ENCODE measurements at places on chromosomes 2 and 18.

GRCh38 chr18:56238576-56238975, 399.8 kb downstream of the TXNL1 start:
- no peak for DNase-seq

- DNase-seq = no peak
These were observed 175.8 kb downstream of the IRS1 start for GRCh38 chr2:226623587-226624368.

- no peak for DNase-seq
These were observed 374.9 kb upstream of the RAB6C start for GRCh38 chr2:129604560-129604959.

GRCh38 chr2:172172513-172173173, 69.9 kb upstream of the DLX2 start:
- DNase-seq = peak; percentile 85

DNA sequence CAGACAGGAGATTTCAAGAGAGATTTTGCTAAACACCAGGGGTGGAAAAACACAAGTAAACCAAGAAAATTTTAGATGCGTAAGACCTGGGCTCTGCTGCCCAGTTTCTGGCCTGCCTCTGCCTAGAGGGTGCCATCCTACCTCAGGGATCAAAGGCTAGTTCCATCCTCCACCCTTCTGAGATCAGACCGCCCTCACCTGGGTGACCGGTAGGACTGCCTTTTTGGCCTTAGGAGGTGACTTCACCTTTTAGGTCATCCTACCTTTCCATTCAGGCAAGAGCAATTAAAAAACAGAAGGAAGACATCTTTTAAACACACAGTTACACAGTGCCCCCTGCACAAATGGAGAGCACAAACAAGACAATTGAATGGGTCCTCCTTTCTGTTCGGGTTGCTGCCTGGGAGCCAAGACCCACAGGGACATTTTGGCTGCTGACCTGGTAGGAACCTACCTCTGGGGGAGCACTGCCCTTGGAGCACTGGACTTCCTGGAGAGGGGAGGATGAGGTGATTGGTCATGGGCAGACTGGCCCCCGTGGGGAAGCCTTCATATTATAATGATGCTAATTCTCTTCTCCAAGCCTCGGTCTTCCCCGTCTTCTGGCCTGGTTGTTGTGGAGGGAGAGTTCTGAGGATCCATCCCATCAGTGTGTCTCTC, 3.1 kb downstream of the PSD4 start:
- peak; percentile 59 for DNase-seq

DNA sequence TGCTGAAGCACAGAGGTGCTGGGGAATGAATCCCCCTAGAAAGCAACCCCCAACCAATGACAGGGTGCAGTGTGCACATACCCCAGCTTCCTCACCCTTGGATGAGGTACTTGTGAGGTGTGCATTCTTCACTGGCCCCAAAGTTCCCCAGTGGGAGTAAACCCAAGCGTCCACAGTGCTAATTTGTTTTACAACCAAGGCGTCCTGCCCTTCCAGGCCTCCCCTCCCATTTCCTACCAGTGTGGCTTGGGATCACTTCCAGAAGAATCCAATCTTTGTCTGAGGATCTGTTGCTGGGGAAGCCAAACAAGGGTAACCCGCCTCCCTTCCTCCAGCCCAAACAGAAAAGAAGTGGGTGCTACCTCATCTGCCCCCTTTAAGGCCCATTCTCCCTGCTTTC, 40.3 kb upstream of the TEX51 start:
- DNase-seq = no peak

DNA sequence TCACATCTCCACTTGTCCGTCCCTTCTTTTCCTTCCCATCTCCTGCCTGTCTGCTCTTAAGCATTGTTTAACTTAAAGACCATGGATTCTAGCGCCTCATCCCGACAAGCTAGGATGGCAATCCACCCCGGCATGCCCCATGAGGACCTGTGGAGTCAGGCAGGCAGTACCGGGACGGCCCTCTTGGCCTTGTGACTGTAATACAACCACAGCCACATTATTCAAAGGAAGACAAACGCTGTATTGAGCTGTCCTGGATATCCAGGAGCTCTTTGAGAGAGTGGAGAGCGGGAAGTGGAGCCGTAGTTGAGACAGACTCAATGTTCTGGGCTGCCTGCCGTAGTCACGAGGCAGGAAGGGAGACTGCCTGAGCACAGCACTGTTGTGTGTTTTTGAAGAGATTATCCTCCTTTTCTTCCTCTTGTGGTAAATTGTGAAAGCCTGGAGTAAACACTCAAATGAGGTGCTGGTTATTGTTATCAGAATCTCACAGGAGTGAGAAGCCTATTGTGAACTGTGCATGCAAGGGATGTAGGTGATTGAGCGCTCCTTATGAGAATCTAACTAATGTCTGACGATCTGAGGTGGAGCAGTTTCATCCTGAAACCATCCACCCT, 929.8 kb upstream of the CNTNAP5 start:
- DNase-seq = no peak

DNA sequence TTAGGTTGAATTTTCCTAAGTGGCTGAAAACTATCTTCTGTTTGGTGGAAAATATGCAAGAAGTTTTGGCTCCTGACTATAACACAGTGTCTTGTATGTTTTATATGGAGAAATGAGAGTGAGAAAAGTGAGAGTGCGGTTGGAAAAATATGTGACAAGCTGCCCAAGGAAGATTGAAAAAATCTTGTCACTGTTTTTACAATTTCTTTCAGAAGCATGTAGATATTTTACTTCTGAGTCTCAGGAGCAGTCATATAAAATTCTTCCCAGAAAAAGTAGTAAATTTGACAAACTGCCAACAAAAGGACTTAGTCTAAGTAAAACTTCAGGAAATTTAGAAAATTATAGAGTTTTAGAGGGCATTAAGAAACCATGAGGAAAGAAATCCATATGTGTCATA, 19.4 kb upstream of the RMND5A start:
- DNase-seq = no peak

- no peak for DNase-seq
These were observed 60.8 kb upstream of the GLS start for GRCh38 chr2:190819840-190820301.

DNA sequence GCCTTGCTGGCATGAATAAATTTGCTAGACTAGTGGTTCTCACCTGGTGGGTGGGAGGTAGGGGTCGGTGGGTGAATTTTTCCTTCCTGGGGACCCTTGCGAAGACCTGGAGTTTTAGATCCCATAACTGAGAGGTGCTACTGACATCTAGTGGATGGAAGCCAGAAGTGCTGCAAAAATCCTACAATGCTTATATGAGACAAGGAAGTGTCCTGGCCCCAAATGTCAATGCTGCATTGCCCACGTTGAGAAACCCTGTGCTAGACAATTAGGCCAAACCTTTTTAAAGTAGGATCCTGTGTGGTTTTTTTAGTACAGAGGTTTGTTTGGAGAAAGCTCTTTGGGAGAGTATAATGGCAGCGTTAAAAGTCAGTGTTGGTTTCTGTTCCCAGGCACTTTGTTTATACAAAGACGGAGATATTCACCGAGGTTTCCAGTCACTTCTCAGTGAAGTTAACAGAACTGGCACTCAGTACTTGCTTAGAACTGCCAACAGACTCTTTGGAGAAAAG, 9.6 kb downstream of the SERPINB8 start:
- no peak for DNase-seq

GRCh38 chr2:70789304-70790135, 923 bp downstream of the FIGLA start:
- DNase-seq = peak; percentile 75

DNA sequence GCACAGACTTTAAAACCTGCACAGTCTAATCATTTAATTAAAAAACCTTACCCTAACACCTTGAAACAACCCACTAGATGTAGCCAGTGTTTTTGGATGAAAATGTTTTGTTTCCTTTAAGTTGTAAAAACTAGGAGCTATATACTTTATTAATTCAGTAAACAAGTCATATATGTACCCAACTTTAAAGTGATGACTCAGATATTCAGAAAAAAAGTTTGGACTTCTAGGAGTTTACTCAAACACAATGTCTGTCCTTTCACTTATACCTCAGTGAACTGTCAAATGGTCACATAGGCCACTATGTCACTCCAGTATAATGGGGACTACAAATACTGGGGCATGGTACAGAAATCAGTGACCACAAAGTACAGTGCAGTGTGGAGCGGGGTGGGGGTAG, 360.3 kb downstream of the LRRTM1 start:
- no peak for DNase-seq

GRCh38 chr18:21448299-21448698, 152.2 kb downstream of the ESCO1 start:
- DNase-seq = no peak

DNA sequence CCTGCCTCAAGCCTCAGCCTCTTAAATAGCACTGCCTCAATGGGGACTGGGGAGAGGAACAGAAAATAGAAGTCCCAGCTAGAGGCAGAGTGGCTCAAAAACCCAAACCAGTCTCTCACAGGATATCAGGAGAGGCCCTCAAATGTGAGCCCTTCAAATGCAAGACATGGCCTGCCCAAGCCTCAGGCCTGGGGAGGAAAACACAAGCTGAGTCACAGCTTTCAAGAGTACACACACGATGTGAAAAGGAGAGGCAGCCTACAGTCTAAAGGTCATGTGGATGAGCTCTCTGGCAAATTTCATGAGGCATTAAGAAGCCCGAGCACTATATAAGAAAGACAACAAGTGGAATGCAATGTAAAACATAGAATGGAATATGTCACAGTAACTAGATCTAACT, 316.6 kb upstream of the MEX3C start:
- DNase-seq = no peak

GRCh38 chr2:99679518-99679917, 189.7 kb upstream of the REV1 start:
- DNase-seq = no peak

GRCh38 chr2:53104263-53104662, 663.3 kb upstream of the CHAC2 start:
- no peak for DNase-seq

GRCh38 chr2:155547571-155547970, 785.0 kb downstream of the NR4A2 start:
- DNase-seq = no peak

DNA sequence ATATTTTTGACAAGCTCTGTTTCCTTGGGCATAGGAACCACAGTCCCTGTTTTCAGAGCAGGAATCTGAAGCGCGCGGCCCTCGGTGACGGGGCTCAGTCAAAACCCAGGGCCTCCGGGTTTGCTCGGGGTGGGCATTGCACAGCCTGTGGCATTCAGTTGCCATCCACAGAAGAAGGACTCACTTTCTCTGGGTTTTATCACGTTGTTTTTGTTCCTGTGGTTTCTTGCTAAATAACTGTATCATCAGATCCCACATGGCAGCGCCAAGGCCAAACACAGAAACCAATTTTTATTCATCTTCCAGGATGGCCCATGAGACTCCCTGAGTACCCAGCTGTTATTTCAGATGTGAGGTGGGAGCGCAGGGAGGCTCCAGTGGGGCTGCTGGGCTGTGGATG, 35.6 kb downstream of the SGPP2 start:
- DNase-seq = no peak

GRCh38 chr2:111918383-111918806, 20.0 kb downstream of the MERTK start:
- DNase-seq = no peak

DNA sequence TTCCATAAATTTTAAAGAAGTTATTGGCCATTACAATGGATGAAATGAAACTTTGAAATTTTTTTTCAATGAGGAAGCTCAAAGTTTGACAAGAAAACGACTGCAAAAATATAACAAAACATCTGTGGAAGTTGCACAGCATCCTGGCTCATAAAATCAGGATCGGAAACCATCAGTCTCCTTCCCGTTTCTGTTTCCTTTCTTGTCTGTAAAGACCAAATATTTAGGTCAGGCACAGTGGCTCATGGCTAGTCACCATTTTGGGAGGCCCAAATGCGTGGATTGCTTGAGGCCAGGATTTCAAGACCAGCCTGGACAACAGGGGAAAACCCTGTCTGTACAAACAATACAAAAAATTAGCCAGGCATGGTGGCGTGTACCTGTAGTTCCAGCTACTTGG, 27.6 kb upstream of the SSB start:
- DNase-seq = no peak

DNA sequence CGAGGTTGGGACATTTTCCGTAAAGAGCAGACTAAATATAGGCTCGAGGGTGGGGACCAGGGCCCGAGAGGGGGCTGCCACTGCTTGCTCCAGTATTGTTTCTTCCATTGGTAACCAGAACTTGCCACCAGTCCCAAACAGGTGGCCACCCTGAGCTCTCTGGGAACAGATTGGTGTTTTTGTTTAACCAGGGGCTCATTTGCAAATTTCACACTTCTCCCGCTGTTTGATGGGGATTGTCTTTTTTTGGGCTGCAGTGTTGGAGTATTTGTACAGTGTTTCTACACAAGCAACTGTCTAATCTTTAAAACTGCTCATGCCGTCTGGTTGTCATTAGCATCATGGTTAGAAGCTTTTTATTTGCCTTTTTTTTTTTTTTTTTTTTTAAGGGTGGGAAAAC, 8.5 kb downstream of the AGAP1 start:
- no peak for DNase-seq

GRCh38 chr2:119476301-119477112, 44.9 kb downstream of the TMEM37 start:
- peak; percentile 74 for DNase-seq

DNA sequence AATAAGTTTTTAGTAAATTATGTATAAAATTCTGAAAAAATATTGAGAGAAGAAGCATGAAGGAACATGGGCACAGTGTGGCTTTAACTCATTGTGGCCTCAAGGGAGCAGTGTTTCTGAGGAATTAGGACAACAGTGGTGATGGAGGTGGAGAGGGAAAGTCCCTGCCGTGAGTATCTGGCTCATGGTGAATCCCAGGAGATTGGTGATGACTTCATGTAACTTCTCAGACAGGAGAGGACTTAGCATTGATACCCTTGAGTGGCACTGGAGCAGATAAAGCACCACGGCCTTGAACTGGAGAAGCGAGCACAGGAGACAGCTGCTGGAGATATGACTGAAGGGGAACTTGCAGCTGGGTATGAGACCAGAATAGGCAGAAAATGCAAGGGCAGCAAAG, 35.0 kb upstream of the LRP1B start:
- DNase-seq = no peak

- DNase-seq = no peak
These were observed 5.8 kb downstream of the WNT6 start for GRCh38 chr2:218865396-218865795.

GRCh38 chr2:236960531-236960930, 125.2 kb upstream of the COPS8 start:
- DNase-seq = no peak

GRCh38 chr2:196201229-196202009, 30.0 kb upstream of the STK17B start:
- no peak for DNase-seq

DNA sequence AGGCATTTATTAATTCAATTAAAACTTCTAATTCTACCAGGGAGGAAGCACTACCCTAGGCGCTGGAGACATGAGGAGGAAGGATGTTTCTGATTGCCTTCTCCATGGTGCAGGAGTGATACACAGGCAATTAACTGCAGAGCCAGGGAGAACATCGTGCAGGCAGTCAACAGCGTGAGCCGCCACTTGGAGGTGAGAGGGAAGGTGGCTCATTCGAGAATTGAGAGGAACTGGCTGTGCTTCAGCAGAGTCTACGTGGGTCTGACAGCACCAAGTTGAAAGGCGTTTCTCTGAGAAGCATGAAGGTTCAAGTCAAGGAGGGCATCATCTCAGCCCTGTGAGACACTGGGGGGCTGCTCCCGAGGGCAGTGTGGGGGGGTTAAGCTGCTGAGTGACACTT, 388.7 kb upstream of the MYT1L start:
- no peak for DNase-seq

GRCh38 chr2:148530350-148530749, 114.2 kb upstream of the EPC2 start:
- DNase-seq = no peak

GRCh38 chr2:82062463-82062862, 1757.9 kb upstream of the LRRTM1 start:
- DNase-seq = no peak
